Stimulated activated naive CD8-positive, alpha-beta T cell treated with anti-CD3 and anti-CD28 coated beads, Interleukin-15, Interleukin-2, amounts not matched to agents 100 U/mL and 50 U/mL, for 24 hours (primary cell): ENCODE measurements at places on chromosomes 7 and 10.

DNA sequence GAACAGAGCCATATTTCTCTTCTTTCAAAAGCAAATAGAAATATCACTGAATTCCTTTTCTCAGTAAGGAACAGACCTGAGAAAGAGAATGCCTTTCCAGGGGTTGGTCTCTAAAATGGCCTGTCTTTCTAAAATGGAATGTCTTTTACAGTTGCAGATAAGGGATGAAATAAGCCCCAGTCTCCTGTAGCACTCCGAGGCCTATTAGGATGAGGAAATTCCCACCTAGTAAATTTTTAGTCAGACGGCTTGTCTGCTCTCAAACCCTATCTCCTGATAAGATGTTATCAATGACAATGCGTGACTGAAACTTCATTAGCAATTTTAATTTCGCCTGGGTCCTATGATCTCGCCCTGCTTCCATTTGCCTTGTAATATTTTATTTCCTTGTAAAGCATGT lies 2.9 kb upstream of the EFCAB10 start:
- DNase-seq, result no peak

- no peak for DNase-seq
These were observed 52.3 kb upstream of the CYP2C18 start for GRCh38 chr10:94631077-94631875.

DNA sequence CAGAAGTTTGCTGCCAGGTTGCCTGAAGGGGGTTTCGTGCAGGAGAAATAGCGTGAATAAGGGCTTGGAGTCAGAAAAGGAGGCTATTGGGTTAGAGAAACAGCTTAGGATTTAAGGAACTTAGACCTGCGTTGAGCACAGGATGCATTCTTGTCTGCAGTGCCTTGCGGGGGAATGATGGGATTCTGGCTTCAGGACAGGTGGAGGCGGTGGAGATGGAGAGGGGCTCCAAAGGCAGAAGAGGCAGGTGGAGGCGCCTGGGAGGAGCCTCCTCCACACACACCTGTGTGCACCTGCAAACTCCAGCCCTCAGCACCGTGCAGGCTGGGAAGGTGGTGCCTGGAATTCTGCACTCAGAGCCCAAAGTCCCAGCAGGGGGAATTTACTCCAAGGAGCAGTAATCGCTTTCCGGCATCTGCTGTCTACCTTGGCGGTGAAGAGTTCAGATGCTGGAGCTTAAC lies 1.8 kb downstream of the CLIP2 start:
- DNase-seq, result no peak

- DNase-seq, result no peak
These were observed 151.1 kb downstream of the GFRA1 start for GRCh38 chr10:116121640-116122525.

GRCh38 chr10:62817121-62817765 lies 1.1 kb upstream of the EGR2 start:
- DNase-seq, result peak; percentile 76

- DNase-seq, result no peak
These were observed 446.5 kb upstream of the NRP1 start for GRCh38 chr10:33780961-33781360.

DNA sequence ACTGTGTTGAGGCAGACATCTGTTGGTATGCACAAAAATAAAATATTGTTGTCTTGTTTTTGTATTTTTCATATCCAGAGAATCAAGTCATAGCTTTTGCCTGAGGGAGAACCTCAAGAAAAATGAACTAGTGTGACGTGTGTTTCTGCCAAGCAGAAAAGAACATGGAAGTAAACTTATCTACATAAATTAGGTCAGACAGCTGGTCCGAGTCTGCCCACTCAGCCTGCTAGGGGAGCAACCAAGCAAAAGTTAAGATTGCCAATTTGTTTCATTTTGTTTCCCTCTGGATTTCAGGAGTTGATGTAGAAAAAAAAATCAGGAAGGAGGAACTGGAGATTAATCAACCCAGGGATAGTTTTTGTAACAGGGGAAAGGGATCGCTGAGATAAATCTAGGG lies 572.4 kb upstream of the LRRTM3 start:
- no peak for DNase-seq

- DNase-seq, result no peak
These were observed 595.9 kb downstream of the DNAJB6 start for GRCh38 chr7:157932498-157933218.

DNA sequence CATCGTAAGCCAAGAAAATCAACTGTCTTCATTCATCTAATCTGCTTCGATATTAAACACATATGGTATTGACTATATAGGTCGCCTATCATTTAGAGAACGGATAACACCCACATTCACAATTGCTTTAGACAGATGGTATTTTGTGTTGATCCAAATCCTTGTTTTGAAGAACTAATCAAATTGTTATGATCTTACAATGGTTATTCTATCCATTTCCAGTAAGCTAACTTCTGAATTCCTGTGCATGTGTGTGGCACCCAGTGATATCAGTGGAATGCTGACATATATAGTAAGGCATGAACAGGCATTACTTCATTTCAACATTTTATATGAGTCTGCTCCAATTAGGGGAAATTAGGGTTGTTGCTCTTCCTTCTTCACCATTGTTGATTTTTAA lies 98.8 kb downstream of the SEMA3E start:
- no peak for DNase-seq

DNA sequence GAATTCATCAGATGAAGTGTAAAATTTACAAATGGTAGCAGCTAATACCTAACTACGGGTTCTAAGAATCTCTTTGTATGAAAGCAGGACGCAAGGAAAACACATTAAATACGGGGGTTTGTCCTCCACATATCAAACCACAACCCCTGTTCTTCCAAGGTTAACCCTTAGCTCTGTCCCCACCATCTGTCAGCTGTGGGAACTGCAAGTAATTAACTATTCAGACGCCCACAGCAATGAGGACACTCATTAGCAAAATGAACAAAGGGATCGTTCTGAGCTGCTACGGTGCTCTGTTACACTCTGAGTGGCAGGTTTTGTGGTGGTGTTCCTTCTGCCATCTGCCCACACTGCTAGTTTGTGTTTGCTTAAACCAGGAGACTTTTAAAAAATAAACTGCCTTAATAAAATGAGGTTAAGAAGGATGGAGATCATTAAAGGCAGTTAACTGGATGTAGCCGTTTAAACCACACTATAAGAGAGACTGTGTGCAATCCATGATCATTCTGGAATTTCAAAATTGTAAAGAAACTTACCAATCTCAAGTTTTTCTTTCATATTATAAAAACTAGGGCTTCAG lies 51.4 kb downstream of the C10orf67 start:
- DNase-seq, result peak; percentile 46

GRCh38 chr10:132712291-132712690 lies 73.7 kb downstream of the NKX6-2 start:
- no peak for DNase-seq

- no peak for DNase-seq
These were observed 23.3 kb downstream of the SLC13A4 start for GRCh38 chr7:135704698-135705097.

DNA sequence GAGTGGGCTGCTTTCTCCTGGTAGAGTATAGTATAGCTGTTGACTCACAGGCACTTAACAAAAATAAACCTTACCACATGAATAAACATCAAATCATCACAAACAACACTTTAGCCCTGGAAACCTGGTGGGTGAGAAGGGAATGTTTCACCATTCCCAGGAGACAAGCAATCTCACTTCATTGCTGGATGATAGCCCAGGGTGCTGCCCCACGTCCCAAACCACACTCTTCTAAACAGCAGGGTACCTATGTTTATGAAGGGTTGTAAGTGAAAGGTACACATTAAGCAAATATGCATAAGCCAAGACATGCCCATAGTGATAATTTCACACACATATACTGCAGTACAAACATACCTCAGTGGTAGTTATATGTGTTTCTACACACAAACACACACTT lies 276.2 kb downstream of the FGFR2 start:
- no peak for DNase-seq

- DNase-seq, result no peak
These were observed 110.7 kb downstream of the SEMA3A start for GRCh38 chr7:84083846-84084245.

DNA sequence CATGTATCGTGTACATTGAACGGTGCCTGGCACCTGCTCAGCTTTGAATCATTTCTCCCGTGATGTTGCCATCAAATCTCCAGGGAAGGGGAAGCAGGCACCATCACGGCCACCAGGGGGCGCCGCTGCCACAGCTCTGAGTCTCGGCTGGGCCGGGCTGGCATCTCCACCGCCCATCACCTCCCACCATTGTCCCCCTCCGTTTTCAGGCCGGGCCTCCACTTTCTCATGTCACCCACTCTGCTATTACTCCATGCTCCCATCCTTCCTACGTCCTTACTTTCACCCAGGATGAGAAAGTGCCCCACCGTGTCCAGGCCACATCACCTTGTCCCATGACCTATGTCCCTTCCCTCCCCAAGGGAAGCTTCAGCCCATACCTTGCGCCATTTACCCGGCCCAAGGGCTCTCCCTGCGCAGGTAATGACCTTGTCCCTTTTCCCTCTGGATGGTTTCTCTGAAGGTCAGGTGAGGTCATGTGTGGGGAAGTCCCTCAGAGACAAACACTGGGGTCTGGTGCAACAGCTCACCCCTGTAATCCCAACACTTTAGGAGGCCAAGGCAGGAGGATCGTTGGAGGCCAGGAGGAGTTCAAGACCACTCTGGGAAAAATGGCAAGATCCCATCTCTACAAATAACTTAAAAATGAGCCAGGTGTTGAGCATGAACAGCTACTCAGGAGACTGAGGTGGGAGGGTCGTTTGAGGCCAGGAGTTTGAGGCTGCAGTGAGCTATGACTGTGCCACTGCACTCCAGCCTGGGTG lies 31.8 kb upstream of the OCM2 start:
- DNase-seq, result peak; percentile 90

DNA sequence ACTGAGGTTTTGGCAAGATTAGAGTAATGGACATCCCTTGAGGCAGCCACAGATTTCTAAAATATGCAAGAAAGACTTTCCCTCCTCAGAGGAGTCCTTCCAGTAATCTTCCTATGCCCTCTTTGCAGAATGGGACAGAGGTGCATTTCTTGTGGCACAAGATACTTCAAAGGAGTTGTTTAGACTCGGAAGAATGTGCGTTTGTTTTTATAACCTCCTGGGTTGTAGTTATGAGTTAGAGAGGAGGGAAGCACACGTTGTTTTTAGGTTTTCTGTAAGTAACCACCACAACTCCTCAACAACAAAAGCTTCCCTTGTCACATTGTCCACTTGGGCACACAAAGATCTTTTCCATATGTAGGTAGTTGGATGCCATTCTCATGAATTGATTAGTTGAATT lies 78.1 kb upstream of the GLI3 start:
- DNase-seq, result no peak

- DNase-seq, result no peak
These were observed 51.3 kb upstream of the STEAP4 start for GRCh38 chr7:88357781-88358525.

GRCh38 chr7:37987732-37988131 lies 67.3 kb downstream of the EPDR1 start:
- no peak for DNase-seq
